ENCODE measurements at places on chromosomes 3 and 15. TPM values are rescaled to one million over a fixed set of nuclear protein-coding genes. Genes with fewer than 3 reads are reported as not detected.

GRCh38 chr3:10505791-10506585 lies 602 bp upstream of the ATP2B2 start:
- DNase-seq: no peak

GRCh38 chr3:126664591-126665214 lies 9.8 kb upstream of the TXNRD3 start:
- no peak for DNase-seq

DNA sequence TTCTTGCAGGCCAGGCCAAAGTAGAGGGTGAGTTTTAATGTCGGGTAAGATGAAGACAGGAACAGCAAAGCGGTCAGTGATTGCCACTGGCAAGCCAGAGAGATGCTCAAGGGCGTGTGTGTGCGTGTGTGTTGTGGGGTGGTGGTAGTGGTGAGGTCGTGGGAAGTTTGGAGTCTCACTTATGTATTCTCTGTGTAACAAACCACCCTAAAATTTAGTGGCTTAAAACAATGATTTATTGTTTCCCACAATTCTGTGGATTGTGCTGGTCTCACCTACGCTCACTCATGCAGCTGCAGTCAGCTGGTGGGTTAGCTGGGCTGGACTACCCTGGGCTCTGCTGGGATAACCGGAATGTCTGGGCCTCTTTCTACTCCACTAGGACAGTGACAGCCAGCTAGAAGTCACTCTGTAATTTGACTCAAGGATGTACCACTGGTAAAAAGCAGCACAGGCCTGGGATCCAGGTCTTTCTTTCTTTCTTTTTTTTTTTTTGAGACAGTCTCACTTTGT lies 50.9 kb upstream of the BHLHE40 start:
- DNase-seq: no peak

GRCh38 chr3:11386465-11387113 lies 114.4 kb downstream of the ATG7 start:
- no peak for DNase-seq

DNA sequence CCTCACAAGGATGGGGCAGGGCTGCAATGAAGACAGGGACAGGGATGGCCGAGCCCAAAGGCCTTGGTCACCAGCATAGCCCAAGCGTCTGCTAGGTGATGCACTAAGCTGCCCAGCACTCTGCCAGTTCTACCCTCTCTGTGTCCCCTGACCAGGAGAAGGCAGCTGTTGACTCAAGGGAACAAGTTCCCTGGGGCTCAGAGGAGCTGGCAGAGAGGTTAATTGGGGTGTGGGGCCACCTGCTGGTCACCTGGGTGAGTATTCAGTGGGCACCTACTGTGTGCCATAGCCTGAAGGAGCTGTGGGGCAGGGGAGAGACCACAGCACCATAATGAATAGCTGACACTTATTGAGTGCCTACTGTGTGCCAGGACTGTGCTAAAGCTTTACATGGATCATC lies 22.0 kb upstream of the DOCK3 start:
- no peak for DNase-seq

Gene STARD5
- polyA plus RNA-seq: 4.8 TPM

Gene DNAH12
- 2.3 TPM for polyA plus RNA-seq
